Cerebellar cortex (tissue), 1 donor: ENCODE measurements at places on chromosomes 11 and 22.

GRCh38 chr22:27875951-27876350 lies 43.1 kb downstream of the PITPNB start:
- DNase-seq = no peak

GRCh38 chr11:69127081-69127850 lies 28.5 kb upstream of the SMIM38 start:
- peak; percentile 21 for DNase-seq

GRCh38 chr11:47186076-47186699 lies at the start of gene PACSIN3:
Gene PACSIN3, minus strand, starts transcription at chr11:47186434. Its CDS starts 3,707 bp downstream, at chr11:47182727.
- DNase-seq = no peak

DNA sequence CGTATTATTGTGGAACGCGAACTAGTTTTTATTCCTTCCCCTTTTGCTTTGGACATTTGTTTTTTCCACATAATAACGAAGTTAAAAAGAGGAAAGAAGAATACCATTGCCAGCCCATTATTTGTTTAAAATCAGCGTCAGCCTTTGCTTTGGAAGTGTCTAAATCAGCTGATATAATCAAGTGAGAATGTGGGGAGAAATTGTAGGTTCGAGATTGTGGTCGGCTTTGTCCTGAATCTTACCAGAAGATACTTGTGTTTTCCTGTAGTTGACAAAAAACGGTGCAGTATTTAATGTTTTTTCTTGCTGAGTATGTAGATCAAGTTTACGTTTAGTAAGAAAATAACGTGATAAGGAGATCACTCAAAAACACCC lies 935 bp downstream of the ZNF143 start:
- DNase-seq = peak; percentile 32

GRCh38 chr22:18029686-18030267 lies 5.4 kb upstream of the MICAL3 start:
- no peak for DNase-seq
